ENCODE measurements at places on chromosomes 2 and 18.

DNA sequence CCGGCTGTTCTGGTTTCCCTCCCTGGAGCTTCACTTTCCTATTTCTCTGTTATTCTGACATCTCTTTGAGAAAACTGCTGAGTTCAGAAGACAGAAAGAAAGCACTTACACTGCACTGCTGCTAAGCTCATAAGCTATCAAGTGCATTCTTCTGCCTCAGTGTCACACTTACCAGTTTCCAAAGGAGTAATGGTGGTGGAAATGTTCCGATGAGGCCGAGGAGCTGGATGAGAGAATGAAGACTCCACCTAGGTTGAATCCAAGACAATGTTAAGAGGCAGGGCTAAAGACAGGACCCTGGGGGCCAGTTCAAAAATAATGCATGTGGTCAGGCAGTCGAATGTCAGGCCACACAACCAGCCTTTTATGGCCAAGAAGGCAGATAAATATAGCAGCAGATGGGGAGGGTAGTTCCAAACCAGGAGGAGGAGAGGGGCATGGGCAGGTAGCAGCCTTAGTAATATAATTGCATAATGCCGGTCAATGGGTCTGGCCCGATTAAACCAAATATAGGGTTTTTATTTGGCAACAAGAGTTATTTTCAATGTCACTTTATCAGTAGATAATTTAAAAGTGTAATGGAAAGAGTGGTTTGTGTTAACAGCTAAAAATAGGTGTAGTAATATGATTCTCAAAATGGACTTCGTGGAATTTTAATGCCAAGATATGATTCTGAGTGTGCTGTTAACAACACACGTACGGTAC lies at the start of gene MYOM1:
TSS of gene MYOM1 (minus strand) at position 338 of the 705 bp plus-strand sequence. CDS start 4,745 bp downstream, outside the sequence.
- DNase-seq: no peak

DNA sequence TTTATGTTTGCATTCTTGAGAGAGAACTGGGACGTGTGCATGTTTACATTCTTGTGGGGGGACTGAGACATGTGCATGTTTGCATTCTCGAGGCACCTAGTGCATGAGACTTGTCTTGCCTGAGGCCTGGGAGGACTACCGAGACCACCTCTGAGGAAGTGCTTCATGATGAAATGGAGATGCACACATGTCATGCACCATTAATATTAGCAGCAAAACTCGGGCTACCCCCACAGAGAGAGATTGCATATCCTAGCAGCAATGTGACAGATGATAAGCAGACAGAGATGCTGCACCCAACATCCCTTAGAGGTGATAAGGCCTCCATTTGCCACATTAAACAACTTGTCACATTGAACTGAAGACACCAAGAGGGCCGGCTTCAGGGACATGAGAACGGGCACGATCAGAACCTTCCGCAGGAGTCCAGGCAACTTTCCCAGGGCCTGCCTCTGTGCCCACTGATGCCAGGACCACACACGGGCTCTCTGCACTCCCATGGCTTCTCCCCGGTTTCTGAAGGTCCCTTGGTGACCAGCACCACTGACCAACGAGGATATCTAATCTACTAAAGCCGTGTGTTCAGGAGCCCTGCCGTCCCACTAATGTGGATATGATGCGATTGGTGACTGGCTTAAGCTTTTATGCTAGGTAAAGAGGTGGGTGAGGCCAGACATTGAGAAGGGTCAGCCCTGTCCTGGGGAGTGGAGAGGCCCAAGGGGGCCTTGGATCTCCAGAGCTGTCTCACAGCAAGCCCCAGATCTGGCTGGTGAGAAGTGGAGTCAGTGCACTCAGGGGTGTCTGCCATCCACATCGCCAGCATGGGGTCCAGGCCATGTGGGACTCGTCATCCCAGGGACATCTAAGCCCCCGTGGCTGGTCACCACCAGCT lies 208.3 kb downstream of the NDUFA10 start:
- DNase-seq: no peak

GRCh38 chr2:230865766-230866755 lies 1.3 kb downstream of the ITM2C start:
- DNase-seq: no peak

GRCh38 chr2:46434851-46435273 lies 44.5 kb upstream of the TMEM247 start:
- no peak for DNase-seq

GRCh38 chr2:216956820-216957493 lies 97.1 kb upstream of the TNP1 start:
- no peak for DNase-seq

- no peak for DNase-seq
These were observed 139.9 kb upstream of the DNMT3A start for GRCh38 chr2:25481381-25482300.

DNA sequence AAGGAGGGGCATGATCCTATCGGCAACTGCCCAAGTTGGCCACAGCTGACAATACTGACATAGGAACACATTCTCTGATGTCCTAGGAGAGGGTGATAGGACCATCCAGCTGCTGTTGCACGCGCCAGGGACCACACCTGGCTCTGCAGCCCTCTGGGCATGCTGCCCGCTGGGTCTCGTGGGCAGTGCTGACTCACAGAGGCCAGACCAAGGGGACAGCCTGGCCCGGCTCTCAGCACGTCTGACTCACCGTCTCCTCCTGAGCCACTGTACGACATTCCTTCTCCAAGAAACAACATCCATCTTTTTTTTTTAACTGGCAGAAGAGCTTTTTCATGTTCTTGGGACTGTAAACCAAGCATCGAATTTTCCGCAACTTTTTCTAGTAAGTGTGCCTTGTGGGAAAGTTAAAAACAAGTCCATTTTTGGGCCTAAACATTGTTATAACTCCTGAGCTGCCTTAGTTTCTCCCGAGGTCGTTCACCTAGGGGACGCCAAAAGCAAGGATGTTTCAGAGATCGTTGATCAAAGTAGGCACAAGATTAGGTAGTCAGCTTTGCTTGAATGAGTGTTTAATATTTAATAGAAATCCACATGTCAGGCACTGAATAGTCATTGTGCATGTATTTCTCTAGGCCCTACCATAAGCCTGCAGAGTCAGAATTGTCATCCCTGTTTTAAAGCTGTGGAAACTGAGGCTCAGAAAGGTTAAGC lies 100.3 kb downstream of the TTC32 start:
- peak; percentile 49 for DNase-seq

DNA sequence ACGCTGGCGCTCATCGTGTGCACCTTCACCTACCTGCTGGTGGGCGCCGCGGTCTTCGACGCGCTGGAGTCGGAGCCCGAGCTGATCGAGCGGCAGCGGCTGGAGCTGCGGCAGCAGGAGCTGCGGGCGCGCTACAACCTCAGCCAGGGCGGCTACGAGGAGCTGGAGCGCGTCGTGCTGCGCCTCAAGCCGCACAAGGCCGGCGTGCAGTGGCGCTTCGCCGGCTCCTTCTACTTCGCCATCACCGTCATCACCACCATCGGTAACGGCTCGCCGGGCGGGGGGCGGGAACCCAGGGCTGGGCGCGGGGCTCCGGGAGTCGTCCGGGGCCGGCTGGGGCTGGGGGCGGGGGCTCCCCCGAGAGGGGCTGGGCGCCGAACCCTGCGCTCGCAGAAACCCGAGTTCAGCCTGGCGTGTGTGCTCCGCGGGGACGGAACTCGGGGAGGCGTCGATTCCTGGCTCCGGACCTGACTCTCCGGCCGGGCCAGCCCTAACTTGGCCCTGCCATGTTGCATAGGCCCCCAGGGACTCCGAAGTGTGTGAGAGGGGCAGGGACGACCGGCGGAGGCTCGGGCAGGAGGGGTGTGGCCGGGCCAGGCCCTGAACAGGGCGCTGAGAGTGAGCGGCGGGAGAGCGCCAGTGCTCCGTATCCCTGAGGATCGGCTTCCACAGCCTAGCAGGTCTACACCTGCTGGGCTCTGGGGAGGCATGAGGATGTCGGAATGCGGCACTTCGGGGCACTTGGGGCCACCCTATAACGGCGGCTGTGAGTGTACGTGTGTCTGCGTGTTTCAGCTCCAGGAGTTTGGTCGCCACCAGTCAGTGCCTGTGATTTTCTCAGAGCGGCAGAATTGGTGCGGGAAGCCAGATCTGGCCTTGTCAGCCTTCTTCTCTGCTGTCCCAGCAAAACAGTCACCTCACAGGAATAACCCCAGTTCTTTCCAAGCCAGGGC lies 651 bp downstream of the KCNK3 start:
- DNase-seq: no peak

- no peak for DNase-seq
These were observed 45.3 kb downstream of the TNFRSF11A start for GRCh38 chr18:62370366-62370765.

DNA sequence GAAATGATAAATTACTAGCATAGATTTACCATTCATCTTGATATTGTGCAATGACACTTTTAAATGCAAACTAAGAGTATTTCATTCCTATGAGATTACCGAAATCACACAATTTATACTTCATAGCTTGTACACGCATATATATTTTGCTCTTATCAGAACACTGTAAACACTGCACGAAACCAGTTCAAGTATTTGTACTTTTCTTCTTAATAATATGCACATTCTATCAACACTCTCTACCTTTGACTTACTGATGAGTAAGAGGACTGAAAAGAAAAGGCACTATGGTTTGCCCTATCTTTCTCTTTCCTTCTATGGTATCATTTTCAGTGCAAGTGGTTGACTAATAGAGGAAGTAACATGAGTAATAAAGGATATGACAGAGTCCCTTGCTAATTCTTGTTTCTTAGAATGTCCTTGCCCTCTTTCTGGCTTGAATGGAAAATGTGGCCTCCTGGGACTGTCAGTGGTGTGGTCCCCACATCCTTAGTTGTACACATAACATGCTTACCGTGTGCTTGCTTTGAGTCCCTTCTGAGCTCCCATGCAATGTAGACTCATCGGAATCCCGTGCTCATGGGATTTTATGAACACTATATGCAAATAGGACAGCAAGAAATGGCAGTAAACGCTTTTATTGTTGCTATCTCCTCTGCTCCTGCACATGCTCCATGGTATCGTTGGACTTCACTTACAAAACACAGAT lies 363.5 kb upstream of the TNP1 start:
- no peak for DNase-seq

- DNase-seq: peak; percentile 79
These were observed 75.0 kb downstream of the CTIF start for GRCh38 chr18:48613589-48614404.

GRCh38 chr2:225275443-225275842 lies 124.1 kb upstream of the NYAP2 start:
- DNase-seq: no peak

DNA sequence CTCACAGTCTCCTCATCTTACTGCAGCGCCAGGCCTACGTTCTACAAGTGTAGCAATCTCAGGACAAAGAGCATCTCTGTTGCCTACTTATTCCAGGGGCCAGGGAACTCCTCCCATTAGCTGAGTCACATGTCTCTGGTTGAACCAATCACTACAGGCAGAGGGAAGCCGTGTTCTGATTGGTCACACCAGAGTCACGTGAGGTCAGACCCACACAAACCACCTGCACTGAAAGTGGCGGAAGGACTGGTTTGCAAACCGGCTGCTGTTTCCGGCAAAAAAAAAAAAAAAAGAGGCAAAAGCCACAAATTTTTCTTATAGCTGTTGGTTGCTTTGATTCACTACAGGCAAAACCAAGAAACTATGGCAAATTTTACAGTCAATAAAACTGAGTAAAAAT lies 21.9 kb upstream of the USP14 start:
- DNase-seq: no peak

- no peak for DNase-seq
These were observed 34.8 kb downstream of the USP34 start for GRCh38 chr2:61436092-61436491.

DNA sequence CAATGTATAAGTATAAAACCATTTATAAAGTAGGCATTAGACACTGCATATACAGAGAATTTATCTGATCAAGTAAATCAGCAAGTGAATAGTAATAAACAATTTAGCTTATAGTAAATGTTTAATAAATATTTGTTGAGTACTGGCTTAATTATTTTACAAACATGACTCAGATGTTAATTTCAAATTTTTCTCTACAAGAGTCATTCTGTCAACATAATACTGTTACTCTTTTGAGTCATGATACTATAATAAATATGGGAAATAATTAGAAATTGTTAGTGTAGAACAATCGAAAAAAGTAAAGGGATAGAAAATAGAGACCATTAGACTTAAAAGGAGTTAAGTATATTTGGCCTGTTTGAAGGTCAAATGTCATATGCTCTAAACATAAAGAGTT lies 133.6 kb upstream of the MC4R start:
- no peak for DNase-seq

DNA sequence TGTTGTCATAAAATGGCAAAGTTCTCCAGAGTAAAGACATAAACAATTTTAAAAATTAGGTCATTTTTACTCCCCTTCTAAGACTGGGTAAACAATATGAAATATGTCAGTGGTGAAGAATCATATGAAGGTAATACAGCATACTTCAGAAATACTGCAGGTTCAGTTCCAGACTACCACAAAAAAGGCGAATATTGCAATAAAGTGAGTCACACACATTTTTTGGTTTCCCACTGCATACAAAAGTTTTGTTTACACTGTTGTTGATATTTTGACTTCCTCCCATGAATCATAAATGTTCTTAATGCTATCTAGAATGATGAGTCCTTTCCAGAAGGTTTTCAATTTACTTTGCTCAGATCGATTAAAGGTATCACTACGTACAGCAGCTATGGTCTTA lies 73.5 kb downstream of the SMC6 start:
- no peak for DNase-seq

DNA sequence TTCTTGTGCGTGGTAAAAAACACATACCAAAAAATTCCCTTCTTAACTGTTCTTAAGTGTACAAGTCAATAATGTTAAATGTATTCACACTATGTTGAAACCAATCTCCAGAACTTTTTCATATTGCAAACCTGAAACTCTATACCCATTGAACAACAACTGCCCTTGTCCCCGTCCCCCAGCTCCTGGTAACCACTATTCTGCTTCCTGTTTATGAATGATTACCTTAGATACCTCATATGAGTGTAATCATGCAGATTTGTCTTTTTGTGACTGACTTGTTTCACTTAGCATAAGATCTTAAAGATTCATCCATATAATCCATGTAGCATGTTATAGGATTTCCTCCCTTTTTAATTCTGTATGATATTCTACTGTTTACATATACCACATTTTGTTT lies 59.9 kb downstream of the NAT8 start:
- no peak for DNase-seq

GRCh38 chr2:1489486-1489885 lies 76.2 kb downstream of the TPO start:
- DNase-seq: no peak

DNA sequence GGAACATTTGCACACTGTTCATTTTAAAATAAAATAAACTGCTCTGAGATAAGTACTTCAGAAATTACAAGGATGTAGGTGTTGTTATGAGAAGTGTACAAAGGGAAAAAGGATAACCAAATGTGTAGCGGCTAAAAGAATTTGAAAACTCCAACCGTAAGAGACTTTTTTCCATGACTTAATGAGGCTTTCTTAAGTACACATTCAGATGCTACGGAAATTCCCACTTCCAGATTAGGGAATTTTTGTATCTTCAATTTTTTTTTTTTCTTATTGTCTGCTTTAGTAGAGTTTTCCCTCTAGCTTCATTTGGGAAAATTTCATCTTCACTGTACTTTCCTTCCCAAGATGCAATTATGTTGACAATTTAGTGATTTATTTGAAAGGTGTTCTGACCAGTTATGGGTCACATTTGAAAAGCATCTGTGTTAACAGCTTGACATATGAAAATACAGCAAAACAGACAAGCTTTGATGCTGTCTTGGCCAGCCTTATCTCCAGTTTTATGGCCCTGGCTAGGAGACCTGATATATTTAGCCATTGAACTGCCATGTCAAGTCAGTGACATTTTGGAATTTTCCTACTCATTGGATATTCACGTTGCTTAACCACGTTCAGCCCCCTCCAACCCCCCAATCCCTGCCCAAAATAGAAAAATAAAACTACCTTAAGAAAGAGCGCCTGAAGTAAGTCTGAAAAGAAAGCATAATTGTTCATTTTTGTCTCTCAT lies 105.6 kb downstream of the FEZ2 start:
- no peak for DNase-seq

GRCh38 chr18:5541644-5542043 lies 2.2 kb downstream of the EPB41L3 start:
- DNase-seq: no peak
